ENCODE measurements at places on chromosomes 1 and 21. TPM values are rescaled to one million over a fixed set of nuclear protein-coding genes. Genes with fewer than 3 reads are reported as not detected.

DNA sequence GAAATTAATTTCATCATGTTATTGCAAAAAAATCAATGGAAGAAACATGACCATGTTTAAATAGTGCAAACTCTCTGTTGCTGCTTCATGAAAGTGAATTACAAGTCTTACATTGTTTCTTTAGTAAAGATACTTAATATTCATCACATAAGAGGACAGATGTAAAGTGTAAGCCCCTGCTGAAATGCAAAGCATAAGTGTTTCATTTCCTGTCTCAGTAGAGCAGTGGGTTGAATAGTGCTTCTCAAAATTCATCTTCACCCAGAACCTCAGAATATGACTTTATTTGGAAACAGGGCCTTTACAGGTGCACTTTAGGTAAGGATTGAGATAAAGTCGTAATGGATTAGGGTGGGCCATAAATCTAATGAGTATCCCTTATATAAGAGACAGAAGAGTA, 738.4 kb upstream of the RGS18 start:
- H3K27me3 ChIP-seq = no peaks in the 10 kb centered on the region
- H3K4me3 ChIP-seq = no peak overlapping the region
- no peaks in the 10 kb centered on the region for H3K4me1 ChIP-seq
- H3K27ac ChIP-seq = no peak overlapping the region
- DNase-seq = no peak

- H3K36me3 ChIP-seq = no peaks in the 10 kb centered on the region
- H3K4me3 ChIP-seq = peak overlapping the region; percentile 73
- peak overlapping the region; percentile 85 for H3K27ac ChIP-seq
- no peaks in the 10 kb centered on the region for H3K27me3 ChIP-seq
- DNase-seq = no peak
Observed at GRCh38 chr1:111214074-111214801, 13.3 kb upstream of the CHI3L2 start.

- no peak overlapping the region for H3K27ac ChIP-seq
- H3K27me3 ChIP-seq = no peaks in the 10 kb centered on the region
- no peak overlapping the region for H3K4me3 ChIP-seq
- no peak for DNase-seq
Observed at GRCh38 chr1:90475631-90476030, 241.5 kb downstream of the BARHL2 start.

- peaks cover 61% of the 10 kb centered on the region for H3K36me3 ChIP-seq
- H3K27me3 ChIP-seq = no peaks in the 10 kb centered on the region
- DNase-seq = no peak
- no peak overlapping the region for H3K4me3 ChIP-seq
Observed at GRCh38 chr21:37128076-37128475, 55.0 kb downstream of the TTC3 start.

- H3K27me3 ChIP-seq = no peaks in the 10 kb centered on the region
- DNase-seq = no peak
- peaks cover 25% of the 10 kb centered on the region for H3K36me3 ChIP-seq
- no peak overlapping the region for H3K4me3 ChIP-seq
- no peaks in the 10 kb centered on the region for H3K4me1 ChIP-seq
Observed at GRCh38 chr1:228323401-228323800, 83.2 kb downstream of the TRIM11 start.

DNA sequence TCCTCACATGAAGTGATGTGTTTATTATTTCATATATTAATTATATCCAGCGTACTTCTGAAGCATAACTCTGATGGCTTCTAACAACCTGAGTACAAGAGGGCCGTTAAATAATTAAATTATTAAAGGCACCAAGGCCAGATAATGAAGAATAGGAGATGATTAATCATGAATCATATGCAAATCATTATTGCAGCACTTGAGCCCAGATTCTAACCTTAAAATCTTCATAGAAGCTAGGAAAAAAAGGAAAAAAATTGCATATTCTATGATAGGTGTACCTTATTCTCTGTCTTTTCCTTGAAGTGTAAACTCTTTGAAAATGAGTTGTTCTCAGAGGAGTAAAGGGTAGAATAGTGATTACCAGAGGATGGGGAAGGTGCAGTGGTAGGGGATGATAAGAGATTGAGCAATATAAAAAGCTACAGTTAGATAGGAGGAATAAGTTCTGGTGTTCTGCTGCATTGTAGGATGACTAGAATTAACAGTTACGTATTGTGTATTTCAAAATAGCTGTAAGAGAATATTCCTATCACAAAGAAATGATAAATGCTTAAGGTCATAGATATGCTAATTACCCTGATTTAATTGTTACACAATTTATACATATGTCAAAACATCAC, 51.1 kb downstream of the SWT1 start:
- no peak overlapping the region for H3K27ac ChIP-seq
- DNase-seq = no peak
- no peaks in the 10 kb centered on the region for H3K4me1 ChIP-seq

DNA sequence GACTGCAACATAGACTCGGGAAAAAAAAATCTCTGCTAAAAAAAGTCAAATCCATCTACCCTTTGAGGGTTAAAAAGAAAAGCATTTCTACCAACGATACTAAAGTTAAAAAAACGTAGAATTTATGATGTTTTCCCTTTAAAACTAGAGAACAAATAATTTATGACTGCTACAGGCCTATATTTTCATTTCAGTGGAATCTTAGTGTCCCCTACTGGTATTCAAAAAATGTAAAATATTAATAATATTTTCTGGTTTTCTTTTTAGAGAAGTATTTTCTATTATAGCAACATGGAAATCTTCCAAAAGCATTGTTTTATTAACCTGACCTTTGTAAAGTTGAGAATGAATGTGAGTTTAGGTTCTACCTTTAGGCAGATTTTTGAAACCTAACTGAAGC, 1582.2 kb downstream of the MRPL39 start:
- H3K4me1 ChIP-seq = no peaks in the 10 kb centered on the region
- H3K27ac ChIP-seq = no peak overlapping the region
- no peaks in the 10 kb centered on the region for H3K36me3 ChIP-seq
- no peak overlapping the region for H3K4me3 ChIP-seq
- H3K27me3 ChIP-seq = no peaks in the 10 kb centered on the region

GRCh38 chr21:26457817-26458216, 115.3 kb downstream of the CYYR1 start:
- H3K4me3 ChIP-seq = no peak overlapping the region
- DNase-seq = no peak
- no peaks in the 10 kb centered on the region for H3K36me3 ChIP-seq
- H3K4me1 ChIP-seq = no peaks in the 10 kb centered on the region

- H3K4me3 ChIP-seq = no peak overlapping the region
- H3K36me3 ChIP-seq = no peaks in the 10 kb centered on the region
- DNase-seq = no peak
- no peak overlapping the region for H3K27ac ChIP-seq
- H3K4me1 ChIP-seq = no peaks in the 10 kb centered on the region
- no peaks in the 10 kb centered on the region for H3K27me3 ChIP-seq
Observed at GRCh38 chr1:99723251-99723650, 43.2 kb downstream of the FRRS1 start.

- H3K4me1 ChIP-seq = no peaks in the 10 kb centered on the region
- no peak overlapping the region for H3K27ac ChIP-seq
- DNase-seq = no peak
- no peaks in the 10 kb centered on the region for H3K36me3 ChIP-seq
- peaks cover 2% of the 10 kb centered on the region for H3K27me3 ChIP-seq
- no peak overlapping the region for H3K4me3 ChIP-seq
Observed at GRCh38 chr21:29245104-29245643, 53.5 kb upstream of the BACH1 start.

DNA sequence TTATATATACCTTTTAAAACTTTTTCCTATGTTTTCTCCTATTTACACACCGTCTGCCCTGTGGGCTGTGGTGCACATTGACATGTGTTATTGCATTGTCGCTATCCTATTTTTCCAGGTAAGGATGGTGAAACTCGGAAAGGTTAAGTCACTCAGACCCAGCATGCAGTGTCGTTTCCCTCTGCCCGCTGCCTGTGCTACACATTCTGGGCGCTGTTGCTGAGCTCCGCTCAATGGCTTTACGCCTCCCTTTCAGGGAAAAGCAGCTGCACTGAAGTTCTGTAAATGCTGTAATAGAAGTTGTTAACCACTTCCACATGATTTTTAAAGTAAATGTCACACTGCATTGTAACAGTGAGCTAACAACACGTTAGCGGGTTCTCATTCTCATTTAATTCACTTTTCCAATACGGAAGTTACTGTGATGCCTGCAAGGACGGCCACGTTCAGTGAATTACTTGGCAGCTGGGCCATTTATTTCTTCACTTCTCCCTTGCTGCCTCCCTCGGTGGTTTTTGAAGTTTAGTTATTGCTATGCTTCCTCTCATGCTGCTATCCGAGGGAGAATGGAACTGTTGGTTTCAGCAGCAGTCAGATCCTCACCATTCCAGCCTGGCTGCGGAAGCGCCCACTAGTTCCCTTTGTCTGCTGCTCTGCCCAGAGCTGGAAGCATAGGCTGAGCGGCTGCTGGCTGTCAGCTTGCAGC, 288.7 kb downstream of the SPATA17 start:
- DNase-seq = no peak
- no peak overlapping the region for H3K4me3 ChIP-seq
- H3K4me1 ChIP-seq = no peaks in the 10 kb centered on the region

Gene PLA2G2D
- total RNA-seq = not detected

Gene PDPN
- total RNA-seq = not detected

Gene FCRL4
- not detected for total RNA-seq

Gene CD1E
- not detected for total RNA-seq

Gene RUNX1
- 133 TPM for total RNA-seq

Gene ZNF695
- total RNA-seq = not detected

Gene IFI44
- 53.9 TPM for total RNA-seq

Gene GNAT2
- not detected for total RNA-seq

All from CD4-positive, CD25-positive, alpha-beta regulatory T cell (primary cell).